ENCODE measurements at places on chromosomes 5 and 9.

GRCh38 chr5:149370878-149371277 is 8.2 kb downstream of the IL17B start:
- DNase-seq = no peak
- peaks cover 27% of the 10 kb centered on the region for H3K4me1 ChIP-seq
- H3K36me3 ChIP-seq = no peaks in the 10 kb centered on the region
- no peak overlapping the region for H3K4me3 ChIP-seq
- H3K27ac ChIP-seq = peak overlapping the region; percentile 77

- no peak for DNase-seq
- H3K27ac ChIP-seq = no peak overlapping the region
- no peak overlapping the region for H3K4me3 ChIP-seq
- H3K27me3 ChIP-seq = no peaks in the 10 kb centered on the region
Observed at GRCh38 chr9:111375817-111376564, 46.0 kb upstream of the OR2K2 start.

- no peaks in the 10 kb centered on the region for H3K36me3 ChIP-seq
- H3K4me3 ChIP-seq = peak overlapping the region; percentile 65
- H3K27ac ChIP-seq = no peak overlapping the region
- DNase-seq = peak; percentile 74
Observed at GRCh38 chr5:139394123-139394653, 716 bp downstream of the PROB1 start.

GRCh38 chr9:124615100-124615742 is 108.0 kb upstream of the NR5A1 start:
- H3K36me3 ChIP-seq = no peaks in the 10 kb centered on the region
- DNase-seq = no peak
- H3K27me3 ChIP-seq = no peaks in the 10 kb centered on the region
- no peak overlapping the region for H3K4me3 ChIP-seq
- no peak overlapping the region for H3K27ac ChIP-seq

DNA sequence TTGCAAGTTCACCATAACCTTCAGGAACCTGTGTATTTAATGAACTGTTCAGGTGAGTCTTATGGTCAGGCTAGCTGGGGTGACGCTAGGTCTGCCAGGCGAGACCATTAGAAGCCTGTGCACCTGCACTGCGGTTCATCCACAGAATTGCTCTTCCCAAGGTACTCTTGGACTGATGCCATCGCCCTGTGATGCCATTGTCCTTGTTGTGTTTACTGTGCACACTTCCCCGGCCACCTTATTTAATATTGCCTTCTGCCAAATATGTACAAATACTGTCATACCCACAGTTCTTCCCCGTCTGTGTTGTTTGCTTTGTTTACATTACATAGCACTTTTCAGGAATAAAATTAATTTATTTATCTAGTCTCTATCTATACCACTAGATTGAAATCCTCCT is 66.3 kb downstream of the RCL1 start:
- no peak overlapping the region for H3K4me3 ChIP-seq
- H3K4me1 ChIP-seq = peaks cover 18% of the 10 kb centered on the region
- H3K27me3 ChIP-seq = no peaks in the 10 kb centered on the region
- DNase-seq = no peak
- peaks cover 6% of the 10 kb centered on the region for H3K36me3 ChIP-seq

GRCh38 chr9:87812375-87813118 is 70.1 kb upstream of the SPATA31E1 start:
- H3K4me3 ChIP-seq = no peak overlapping the region
- H3K27me3 ChIP-seq = no peaks in the 10 kb centered on the region
- no peak for DNase-seq
- no peak overlapping the region for H3K27ac ChIP-seq
- no peaks in the 10 kb centered on the region for H3K4me1 ChIP-seq
- no peaks in the 10 kb centered on the region for H3K36me3 ChIP-seq

GRCh38 chr5:89004379-89004778 is 121.4 kb upstream of the MEF2C start:
- no peaks in the 10 kb centered on the region for H3K36me3 ChIP-seq
- H3K4me1 ChIP-seq = no peaks in the 10 kb centered on the region
- DNase-seq = no peak

DNA sequence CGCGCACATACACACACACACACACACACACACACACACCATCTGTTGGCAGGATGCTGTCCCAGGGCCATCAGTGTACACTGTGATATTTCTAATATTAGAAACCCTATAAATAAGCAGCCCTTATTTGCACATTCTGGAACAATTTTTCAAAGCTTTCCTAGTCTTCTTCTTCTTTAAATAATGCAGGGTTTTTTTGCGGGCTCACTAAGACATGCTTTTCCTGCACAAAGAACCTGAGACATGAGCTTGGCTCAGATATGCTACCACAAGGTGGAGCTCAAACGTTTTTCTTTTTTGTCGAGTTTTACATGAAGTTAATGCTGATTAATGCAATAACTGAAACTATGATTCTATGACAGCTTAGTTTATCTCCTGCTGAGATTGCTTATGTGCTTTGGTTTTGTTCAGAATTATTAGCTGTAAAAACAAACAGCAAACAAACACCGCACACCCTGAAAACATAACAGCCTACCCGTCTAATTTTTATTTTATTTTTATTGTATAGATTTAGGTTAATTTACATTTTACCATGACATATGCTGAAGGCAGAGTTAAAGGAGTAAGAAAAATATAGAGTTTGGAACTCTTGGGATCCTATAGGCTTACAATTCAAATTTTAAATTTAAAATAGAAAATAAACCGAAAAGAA is 95.8 kb downstream of the ALDH1A1 start:
- no peak for DNase-seq
- no peaks in the 10 kb centered on the region for H3K36me3 ChIP-seq
- H3K27me3 ChIP-seq = no peaks in the 10 kb centered on the region
- no peak overlapping the region for H3K4me3 ChIP-seq
- H3K4me1 ChIP-seq = peaks cover 9% of the 10 kb centered on the region
- no peak overlapping the region for H3K27ac ChIP-seq

DNA sequence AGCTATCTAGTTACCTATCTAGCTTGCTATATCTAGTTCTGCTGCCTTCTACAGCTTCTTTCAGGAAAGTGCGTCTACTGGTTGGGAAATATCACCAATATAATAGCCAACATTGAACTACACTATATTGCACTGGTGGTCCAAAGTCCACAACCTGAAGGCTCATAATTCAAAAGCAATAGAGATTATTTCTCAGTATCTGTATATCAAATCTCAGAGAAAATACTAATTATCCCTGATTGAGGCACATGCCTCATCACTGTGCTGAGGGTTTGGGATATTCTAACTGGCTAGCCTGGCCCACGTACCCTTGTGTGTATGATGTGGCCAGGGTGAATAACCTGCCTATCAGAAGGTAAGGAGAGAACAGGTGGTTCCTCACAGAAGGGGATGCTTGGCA is 53.8 kb downstream of the SH3RF2 start:
- H3K4me3 ChIP-seq = no peak overlapping the region
- H3K27ac ChIP-seq = no peak overlapping the region
- no peak for DNase-seq
- H3K36me3 ChIP-seq = no peaks in the 10 kb centered on the region
- H3K27me3 ChIP-seq = no peaks in the 10 kb centered on the region

GRCh38 chr9:77507212-77507961 is 140.7 kb downstream of the GNA14 start:
- no peak overlapping the region for H3K27ac ChIP-seq
- no peaks in the 10 kb centered on the region for H3K36me3 ChIP-seq
- H3K4me1 ChIP-seq = no peaks in the 10 kb centered on the region
- H3K4me3 ChIP-seq = no peak overlapping the region

DNA sequence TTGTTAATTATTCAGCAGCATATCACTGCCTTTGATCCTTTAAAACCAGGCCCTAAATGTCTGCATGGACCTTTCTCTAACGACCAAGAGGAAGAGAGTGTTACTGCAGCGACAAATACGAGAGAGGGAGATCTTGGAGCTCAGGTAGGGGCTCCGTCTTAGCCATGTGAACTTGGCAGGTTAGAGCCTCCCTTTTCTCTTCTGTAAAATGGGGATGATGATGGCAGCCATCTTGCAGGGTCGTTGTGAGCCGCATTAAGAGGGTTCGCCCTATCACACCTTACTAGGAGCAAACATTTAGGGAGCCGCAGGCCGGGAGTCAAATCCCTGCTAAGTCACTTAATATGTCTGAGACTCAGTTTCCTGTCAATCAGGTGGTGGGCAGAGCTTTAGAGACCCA is 1.6 kb downstream of the ENG start:
- peaks cover 28% of the 10 kb centered on the region for H3K36me3 ChIP-seq
- H3K4me1 ChIP-seq = peaks cover 36% of the 10 kb centered on the region
- peak overlapping the region; percentile 77 for H3K4me3 ChIP-seq
- H3K27ac ChIP-seq = peak overlapping the region; percentile 96

GRCh38 chr5:548256-548655 is 24.0 kb upstream of the SLC9A3 start:
- H3K36me3 ChIP-seq = no peaks in the 10 kb centered on the region
- no peak overlapping the region for H3K27ac ChIP-seq
- DNase-seq = peak; percentile 63
- H3K4me3 ChIP-seq = no peak overlapping the region
- H3K4me1 ChIP-seq = no peaks in the 10 kb centered on the region

- H3K4me1 ChIP-seq = no peaks in the 10 kb centered on the region
- no peaks in the 10 kb centered on the region for H3K36me3 ChIP-seq
- H3K27me3 ChIP-seq = no peaks in the 10 kb centered on the region
- H3K27ac ChIP-seq = no peak overlapping the region
Observed at GRCh38 chr5:123444016-123444415, 20.8 kb upstream of the CEP120 start.

DNA sequence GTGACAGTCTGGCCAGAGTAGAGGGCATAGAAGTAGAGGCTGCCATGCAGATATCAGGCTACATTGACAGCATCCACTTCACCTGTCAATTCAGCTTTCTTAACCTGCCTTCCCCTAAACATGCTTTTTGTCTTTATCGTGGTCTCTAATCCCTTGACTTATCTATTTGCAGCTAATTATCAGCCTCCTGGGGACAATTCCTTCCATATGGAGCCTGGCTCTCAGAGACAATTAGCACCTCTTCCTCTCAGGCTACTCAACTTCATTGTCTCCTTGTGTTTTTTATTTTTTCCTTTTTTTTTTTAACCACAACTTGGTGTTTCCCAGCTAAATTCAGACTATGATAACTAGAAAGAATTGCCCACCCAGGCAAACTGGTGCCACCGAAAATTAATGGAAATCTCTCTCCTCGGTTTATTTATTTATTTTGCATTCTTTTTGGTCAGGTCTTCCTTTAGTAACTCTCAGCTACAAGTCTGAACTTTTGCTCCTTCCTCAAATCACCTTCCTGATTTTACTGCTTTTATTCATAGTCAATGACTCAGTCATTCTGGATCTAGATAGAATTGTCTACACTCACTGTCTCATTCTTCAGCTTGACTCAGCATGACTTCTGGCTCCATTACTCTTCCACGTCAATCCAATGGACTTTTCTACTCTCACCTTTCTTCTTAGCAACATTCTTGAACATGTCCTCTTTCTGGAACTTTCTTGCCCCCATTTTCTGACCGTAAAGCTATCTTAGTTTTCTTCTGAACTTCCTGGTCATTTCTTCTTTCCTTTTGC is 63.0 kb upstream of the BASP1 start:
- no peak overlapping the region for H3K4me3 ChIP-seq
- H3K36me3 ChIP-seq = no peaks in the 10 kb centered on the region
- H3K27me3 ChIP-seq = no peaks in the 10 kb centered on the region
- H3K27ac ChIP-seq = no peak overlapping the region
- DNase-seq = no peak
- H3K4me1 ChIP-seq = no peaks in the 10 kb centered on the region

- H3K4me3 ChIP-seq = no peak overlapping the region
- peak; percentile 47 for DNase-seq
Observed at GRCh38 chr9:89871871-89872331, 267.1 kb downstream of the GADD45G start.

GRCh38 chr5:161602736-161603135 is 56.2 kb upstream of the GABRB2 start:
- no peak overlapping the region for H3K27ac ChIP-seq
- H3K36me3 ChIP-seq = no peaks in the 10 kb centered on the region
- no peaks in the 10 kb centered on the region for H3K27me3 ChIP-seq
- DNase-seq = no peak
- no peak overlapping the region for H3K4me3 ChIP-seq

DNA sequence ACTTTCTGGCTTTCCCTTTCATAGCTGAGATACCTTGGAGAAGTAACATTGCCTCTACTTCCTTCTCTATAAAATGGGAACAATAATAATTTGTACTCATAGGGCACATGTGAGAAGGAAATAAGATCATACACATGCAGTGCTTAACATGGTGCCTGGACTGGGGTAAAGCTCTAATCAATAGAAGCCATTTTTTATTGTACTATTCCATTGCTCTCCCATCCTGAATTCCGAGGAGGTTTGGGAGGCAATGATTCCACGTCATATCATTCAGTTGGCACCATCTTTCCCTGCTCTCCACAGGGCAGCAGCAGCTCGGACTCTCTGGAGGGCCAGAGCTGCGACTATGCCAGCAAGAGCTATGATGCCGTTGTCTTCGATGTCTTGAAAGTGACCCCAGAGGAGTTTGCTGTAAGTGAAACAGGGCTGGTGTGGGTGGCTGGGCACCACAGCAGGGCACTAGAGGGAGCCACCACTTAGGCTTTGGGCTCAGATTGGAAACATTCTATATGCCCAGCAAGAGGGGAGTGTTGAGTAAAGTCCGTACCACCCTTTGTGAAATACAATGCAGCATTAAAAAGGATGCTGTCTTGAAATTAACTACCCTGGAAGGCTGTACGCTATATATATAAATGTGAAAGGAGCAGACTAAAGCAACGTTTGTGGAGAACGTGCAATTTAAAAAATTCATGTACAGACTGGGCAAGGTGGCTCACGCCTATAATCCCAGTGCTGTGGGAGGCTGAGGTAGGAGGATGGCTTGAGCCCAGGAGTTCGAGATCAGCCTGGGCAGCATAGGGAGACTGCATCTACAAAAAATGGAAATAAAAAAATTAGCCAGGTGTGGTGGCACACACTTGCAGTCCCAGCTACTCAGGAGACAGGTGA is 51.2 kb downstream of the RALGPS1 start:
- H3K27me3 ChIP-seq = peaks cover 5% of the 10 kb centered on the region
- H3K36me3 ChIP-seq = no peaks in the 10 kb centered on the region
- H3K4me3 ChIP-seq = no peak overlapping the region
- no peak overlapping the region for H3K27ac ChIP-seq

DNA sequence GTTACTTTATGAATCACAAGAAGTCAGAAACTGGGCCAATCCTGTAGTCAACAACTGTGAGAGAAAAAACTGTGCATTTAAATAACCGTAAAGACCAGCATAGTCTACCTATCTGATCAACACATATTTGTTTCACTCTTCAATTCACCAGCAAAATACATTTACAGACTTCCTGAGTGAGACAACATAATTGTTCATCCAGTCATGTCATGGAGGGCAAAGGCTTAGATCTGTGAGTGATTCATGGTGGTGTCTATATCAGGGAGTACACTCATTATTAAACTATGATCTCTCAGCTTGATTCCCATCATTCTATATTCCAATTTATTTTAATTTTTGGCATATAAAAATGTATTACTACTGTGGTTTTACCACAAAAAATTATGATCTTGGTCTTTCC is 694.6 kb downstream of the DNAH5 start:
- no peak overlapping the region for H3K4me3 ChIP-seq
- H3K36me3 ChIP-seq = no peaks in the 10 kb centered on the region
- no peaks in the 10 kb centered on the region for H3K4me1 ChIP-seq
- no peak overlapping the region for H3K27ac ChIP-seq
- no peak for DNase-seq
- no peaks in the 10 kb centered on the region for H3K27me3 ChIP-seq

- no peaks in the 10 kb centered on the region for H3K27me3 ChIP-seq
- peaks cover 25% of the 10 kb centered on the region for H3K36me3 ChIP-seq
- H3K27ac ChIP-seq = no peak overlapping the region
Observed at GRCh38 chr9:133057553-133057952, 4.2 kb upstream of the CEL start.

GRCh38 chr9:20382460-20383071 is 239.7 kb downstream of the MLLT3 start:
- H3K4me3 ChIP-seq = no peak overlapping the region
- no peaks in the 10 kb centered on the region for H3K36me3 ChIP-seq
- no peaks in the 10 kb centered on the region for H3K4me1 ChIP-seq
- no peak for DNase-seq
